Amygdala (tissue), 56 donors: ENCODE measurements at places on chromosomes 7 and 10.

GRCh38 chr7:24885716-24886115 lies 94.3 kb downstream of the OSBPL3 start:
- DNase-seq: no peak

- DNase-seq: no peak
Observed at GRCh38 chr7:120724955-120725354, 133.0 kb downstream of the TSPAN12 start.

DNA sequence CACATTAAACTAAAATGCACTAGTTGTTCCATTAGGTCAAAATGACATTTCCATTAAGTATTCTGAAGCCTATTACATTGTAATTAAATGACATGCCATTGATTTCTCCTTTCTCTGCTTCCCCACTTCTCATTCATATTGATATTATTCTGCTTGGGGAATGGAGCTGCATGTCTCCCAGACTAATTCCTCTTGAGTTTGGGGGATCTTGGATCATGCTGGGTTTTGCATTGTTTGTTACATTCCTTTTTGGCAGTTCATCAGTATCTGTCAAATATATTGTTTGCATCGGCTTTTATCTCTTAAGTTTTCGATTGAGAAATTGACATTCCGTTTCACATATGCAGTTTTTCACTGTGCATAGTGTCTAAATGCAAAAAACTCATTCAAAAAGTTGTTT lies 65.1 kb upstream of the CYP26C1 start:
- no peak for DNase-seq

DNA sequence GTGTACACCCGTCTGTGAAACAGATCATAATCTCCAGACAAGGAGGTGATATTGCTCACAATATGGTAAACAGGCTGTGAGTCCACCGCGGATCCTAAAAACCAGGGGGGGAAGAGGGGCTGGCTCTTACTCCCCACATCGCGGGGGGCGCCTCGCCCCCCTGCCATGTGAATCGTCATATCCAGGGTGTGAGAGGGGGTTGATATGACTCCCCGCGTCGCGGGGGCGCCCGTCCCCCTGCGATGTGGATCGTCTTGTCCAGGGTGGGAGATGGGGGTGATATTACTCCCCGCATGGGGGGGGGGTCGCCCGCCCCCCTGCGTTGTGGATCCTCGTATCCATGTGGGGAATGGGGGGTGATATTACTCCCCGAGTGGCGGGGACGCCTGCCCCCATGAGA lies 30.9 kb downstream of the OCM2 start:
- no peak for DNase-seq

- DNase-seq: no peak
Observed at GRCh38 chr7:130960208-130960988, 226.4 kb upstream of the KLF14 start.

DNA sequence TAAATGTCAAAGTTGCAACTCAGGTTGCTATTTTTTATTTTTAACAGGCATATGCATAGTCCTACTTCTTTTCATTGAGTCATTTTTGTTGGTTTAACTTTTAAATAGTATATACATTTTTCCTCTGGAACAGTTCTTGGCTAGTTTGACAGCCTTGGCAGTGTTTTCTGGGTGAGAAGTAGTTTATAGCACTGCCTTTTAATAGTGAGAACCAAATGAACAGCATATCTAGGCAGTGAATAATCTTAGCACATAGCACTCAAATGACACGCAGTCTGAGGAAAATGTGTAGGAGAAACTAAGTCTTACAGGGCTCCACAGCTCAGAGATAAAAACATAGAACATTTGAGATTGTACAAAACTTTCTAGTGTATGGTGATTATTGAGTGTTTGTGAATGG lies 265.5 kb upstream of the POT1 start:
- DNase-seq: no peak

DNA sequence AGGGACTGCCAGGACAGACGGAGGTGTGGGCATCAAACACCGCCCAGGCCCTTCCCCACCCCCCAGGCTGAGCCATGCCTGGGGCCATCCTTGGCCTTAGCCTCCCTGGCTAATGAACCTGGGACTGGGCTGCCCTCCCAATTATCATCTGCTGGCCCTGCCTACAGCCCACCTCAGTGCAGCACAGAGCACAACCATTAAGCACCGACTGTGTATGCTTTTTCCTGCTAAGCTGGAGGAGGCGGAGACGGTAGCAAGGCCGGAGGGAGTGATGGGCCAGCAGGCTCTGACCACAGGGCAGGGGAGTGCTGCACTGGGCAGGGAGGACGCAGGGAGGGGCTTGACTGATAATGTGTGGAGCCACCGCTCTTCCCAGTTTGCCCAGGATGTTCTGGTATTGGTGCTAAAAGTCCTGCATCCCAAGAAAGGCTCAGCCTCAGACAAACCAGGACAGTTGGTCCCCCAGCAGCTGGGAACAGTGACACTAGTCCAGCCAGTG lies 72.0 kb downstream of the C10orf143 start:
- no peak for DNase-seq

GRCh38 chr7:133364959-133365690 lies 112.2 kb downstream of the EXOC4 start:
- no peak for DNase-seq

GRCh38 chr10:97498841-97499560 lies at the start of gene UBTD1:
Gene UBTD1, plus strand, starts transcription at chr10:97498924. Its CDS starts 280 bp downstream, at chr10:97499204.
- peak; percentile 70 for DNase-seq

DNA sequence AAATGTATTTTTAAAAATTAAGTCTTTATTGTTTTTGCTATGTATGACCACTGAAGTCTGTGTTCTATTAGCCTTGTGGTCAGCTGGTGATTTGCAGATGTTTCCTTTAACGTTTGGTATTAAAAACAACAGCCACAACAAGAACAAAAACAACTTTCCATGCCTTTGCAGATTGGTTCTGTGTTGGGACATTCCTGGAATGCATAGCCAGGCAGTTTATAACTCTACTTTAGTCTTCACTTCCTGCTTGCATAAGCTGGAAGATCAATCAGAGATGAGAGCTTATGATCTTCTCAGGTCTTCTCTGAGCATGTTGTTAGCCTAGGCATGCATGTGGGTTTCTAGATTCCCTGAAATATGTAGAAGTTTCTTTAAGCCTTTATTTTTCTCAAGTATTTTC lies 58.9 kb upstream of the SEMA3C start:
- DNase-seq: no peak

GRCh38 chr10:4838743-4839142 lies 12.7 kb downstream of the AKR1E2 start:
- DNase-seq: no peak

GRCh38 chr10:74213571-74214162 lies 62.6 kb downstream of the ADK start:
- no peak for DNase-seq

GRCh38 chr10:14086596-14086995 lies 244.1 kb downstream of the FRMD4A start:
- no peak for DNase-seq

GRCh38 chr7:24874791-24875190 lies 105.2 kb downstream of the OSBPL3 start:
- DNase-seq: no peak

DNA sequence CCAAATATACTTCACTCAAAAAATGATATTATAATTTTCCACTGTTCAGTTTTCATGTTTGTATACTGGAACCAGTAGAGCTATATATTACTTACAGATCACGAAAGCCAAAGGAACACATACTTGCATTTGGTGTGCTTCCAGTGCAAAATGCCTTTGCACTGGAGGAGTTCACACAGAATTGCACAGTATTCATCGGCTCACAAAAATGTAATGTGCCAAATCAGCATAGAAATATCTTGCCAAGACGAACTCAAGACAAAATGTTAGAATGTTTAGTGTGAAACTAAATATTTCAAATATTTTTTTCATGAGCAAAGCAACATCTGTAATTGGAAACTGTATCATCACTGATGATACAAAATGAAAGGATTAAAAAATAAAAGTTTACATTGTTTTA lies 646.2 kb upstream of the SEMA3D start:
- DNase-seq: no peak

DNA sequence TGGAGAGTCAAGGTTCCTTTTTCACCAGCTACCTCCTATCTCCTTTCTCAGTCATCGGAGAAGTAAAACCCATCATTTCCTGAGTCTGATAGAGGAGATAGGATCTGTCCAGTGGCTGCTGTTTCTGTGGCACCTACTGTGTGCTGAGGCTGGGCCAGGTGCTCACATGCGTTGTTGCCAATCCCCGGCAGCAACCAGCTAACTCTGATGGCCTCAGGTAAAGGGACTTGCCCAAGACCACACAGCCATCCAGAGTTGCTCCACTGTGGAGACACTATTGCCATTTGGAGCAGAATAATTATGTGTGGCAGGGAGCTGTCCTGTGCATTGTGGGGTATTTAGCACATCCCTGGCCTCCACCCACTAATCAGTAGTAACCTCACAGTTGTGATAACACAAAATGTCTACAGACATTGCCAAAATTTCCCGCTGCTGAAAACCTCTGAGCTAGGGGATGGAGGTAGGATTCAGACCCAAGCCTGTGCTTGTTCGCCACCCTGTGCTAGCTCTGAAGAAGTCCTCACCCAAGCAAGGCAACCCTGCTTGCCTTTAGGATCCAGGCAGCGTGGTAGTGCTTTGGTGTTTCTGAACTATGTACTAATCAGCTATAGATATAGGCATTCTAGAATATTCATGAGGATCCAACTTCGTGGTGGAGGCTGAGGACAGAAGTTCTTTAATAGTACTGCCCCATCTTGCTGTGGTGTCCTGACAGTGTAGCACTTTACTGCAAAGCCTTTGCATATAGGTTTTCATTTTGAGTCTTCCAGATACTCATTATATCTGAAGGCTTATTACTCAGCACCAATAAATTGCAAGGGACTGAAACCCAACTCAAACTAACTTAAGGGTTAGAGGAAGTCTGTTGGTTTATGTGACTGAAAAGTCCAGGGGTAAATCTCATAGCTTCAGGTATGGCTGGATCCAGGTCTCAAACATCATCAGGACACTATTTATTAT lies 164.6 kb downstream of the GRK5 start:
- no peak for DNase-seq

- DNase-seq: no peak
Observed at GRCh38 chr7:4208586-4208985, 473.5 kb upstream of the FOXK1 start.

GRCh38 chr7:348962-349743 lies 59.2 kb downstream of the FOXL3 start:
- DNase-seq: no peak

GRCh38 chr10:117964536-117964935 lies 82.2 kb downstream of the RAB11FIP2 start:
- no peak for DNase-seq

DNA sequence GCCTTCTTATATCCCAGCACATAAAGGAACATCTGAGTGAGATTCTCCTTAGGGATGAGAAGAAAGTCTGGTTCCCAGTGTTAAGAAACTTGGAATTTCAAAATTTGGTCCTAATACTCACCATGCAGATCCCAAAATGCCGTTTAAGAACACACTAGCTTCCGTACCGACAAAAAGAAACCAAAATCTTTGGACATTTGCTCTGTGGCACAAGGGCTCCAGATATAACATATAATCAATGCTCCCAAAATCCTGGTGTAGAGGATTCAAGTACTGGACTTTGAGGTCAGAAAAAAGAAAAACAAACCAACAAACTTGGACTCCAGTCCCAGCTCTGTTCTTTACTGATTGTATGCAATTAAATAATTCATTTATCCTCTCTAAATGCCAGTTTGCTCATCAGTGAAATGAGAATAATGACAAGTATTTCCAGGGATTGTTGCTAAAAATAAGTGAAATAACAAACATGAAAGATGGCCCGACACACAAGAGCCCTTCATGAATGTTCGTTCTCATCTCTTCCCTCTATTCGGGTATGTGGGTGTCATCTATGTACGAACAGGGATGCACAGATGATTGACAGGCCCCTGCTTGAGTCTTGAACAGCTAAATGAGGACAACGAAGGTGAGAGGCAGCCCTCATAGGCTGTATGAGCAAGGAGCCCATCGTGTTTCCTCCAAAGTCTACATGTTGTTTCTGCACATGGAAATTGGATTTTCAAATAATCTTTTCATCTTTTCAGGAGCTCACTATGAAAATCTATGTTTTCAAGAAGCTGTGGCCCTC lies 48.6 kb upstream of the NEBL start:
- DNase-seq: no peak

DNA sequence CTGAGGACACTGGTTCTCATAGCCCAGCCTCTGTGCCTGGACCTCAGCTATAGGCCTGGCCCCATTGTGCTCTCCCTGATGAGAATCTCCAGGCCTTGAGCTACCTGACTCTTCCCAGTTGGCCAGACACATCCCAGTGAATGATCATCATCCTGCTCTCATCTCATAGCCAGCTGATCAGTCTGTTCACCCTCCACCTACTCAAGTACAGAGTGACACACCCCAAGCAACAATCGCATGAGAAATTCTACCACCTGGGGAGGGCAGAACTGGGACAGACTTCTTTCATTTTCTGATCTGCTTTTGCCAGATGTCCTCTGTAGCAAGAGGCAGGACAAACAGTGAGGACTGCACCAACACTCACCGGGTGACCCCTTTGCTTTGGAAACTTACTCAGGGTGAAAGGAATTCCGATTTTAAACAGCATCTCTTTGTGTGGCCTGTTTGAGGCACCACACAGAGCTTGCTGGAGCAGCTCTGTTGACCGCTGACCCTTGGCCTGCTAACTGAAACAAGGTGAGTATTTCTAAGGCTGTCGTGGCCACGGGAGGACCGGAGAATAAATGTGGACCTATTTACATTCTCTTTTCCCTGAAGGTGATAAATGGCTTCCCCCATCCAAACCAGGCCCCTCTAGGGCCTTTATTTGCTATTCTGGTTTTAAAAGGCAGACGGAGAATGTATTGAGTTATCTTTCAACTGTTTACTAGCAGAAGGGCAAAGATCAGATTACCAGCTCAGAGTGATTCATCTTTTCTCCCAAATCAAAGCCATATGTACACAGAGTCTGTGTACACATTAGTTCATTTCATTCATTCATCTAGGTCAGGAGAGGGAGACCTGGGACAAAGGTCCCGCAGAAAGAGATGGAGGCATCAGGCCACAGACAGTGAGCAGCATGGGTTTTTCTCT lies 181.4 kb upstream of the TNS3 start:
- no peak for DNase-seq

- no peak for DNase-seq
Observed at GRCh38 chr10:89337484-89337883, 9.7 kb downstream of the IFIT3 start.

- DNase-seq: peak; percentile 25
Observed at GRCh38 chr7:54543051-54543488, 895 bp downstream of the VSTM2A start.
